Prostate gland (tissue), 2 donors: ENCODE measurements at places on chromosomes 1 and 21. TPM values are rescaled to one million over a fixed set of nuclear protein-coding genes. Genes with fewer than 3 reads are reported as not detected.
A peak's percentile ranks its signal among the peaks of the same experiment; 100 is the strongest.

Gene EDN2
- total RNA-seq = 12.6 TPM

Gene LMOD1
- 190 TPM for total RNA-seq

Gene SELE
- 1.7 TPM for total RNA-seq

- DNase-seq = no peak
- H3K36me3 ChIP-seq = no peaks in the 10 kb centered on the region
- no peaks in the 10 kb centered on the region for H3K27me3 ChIP-seq
Observed at GRCh38 chr21:27447843-27448242, 481.0 kb upstream of the ADAMTS5 start.

DNA sequence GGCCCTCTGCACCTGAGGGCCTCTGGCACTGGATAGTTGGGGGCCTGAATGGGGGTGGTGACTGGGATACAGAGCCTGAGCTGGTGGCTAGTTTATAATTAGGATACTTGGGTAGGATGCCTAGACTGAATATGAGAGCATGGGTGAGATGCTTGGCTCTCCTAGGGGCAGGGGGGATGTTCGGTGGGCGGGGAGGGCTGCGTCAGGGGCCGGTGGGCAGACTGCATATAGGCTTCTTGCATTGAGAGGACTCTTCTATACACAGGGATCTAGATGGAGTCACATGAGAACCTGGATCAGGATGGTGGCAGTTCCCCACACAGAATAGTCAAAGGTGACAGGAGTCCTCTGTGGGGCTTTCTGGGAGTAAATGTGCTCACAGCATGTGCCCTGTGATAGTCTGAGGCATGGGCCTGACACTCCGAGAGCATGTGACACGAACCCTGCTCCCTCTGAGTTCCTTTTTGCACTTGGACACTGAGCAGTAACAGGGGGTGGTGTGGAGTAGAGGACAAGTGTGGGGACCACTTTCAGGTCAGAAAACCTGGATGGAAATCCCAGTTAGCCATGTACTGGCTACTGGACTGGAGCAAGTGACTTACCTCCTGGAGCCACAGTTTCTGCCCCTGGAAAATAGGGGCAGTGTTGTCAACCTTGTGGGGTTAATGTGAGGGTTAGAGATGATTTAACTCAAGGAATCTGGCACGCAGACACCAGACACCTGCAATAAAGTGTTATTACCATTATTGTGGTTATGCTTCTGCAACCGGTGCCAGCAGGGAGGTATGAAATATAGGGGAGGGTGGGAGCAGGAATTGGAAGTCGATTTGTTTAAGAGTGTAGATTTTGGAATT, 2.2 kb downstream of the MAP7D1 start:
- H3K27ac ChIP-seq = peak overlapping the region; percentile 100
- H3K4me1 ChIP-seq = peaks cover 61% of the 10 kb centered on the region
- peak overlapping the region; percentile 100 for H3K4me3 ChIP-seq
- DNase-seq = no peak

GRCh38 chr1:40309374-40310128, 7.5 kb downstream of the COL9A2 start:
- no peaks in the 10 kb centered on the region for H3K27me3 ChIP-seq
- H3K27ac ChIP-seq = no peak overlapping the region
- H3K36me3 ChIP-seq = no peaks in the 10 kb centered on the region
- no peak overlapping the region for H3K4me3 ChIP-seq
